ENCODE measurements at places on chromosomes 7 and 10.

GRCh38 chr10:101007915-101008822, 8.6 kb downstream of the LZTS2 start:
- no peak for DNase-seq

- DNase-seq, result no peak
Observed at GRCh38 chr10:49600781-49601400, 9.2 kb upstream of the SLC18A3 start.

- DNase-seq, result peak; percentile 32
Observed at GRCh38 chr7:41731493-41732435, 28.9 kb upstream of the INHBA start.

GRCh38 chr7:126843336-126843735, 409.4 kb downstream of the GRM8 start:
- DNase-seq, result no peak

- no peak for DNase-seq
Observed at GRCh38 chr7:26279405-26279804, 12.3 kb upstream of the SNX10 start.
